ENCODE measurements at places on chromosomes 1 and 21.

DNA sequence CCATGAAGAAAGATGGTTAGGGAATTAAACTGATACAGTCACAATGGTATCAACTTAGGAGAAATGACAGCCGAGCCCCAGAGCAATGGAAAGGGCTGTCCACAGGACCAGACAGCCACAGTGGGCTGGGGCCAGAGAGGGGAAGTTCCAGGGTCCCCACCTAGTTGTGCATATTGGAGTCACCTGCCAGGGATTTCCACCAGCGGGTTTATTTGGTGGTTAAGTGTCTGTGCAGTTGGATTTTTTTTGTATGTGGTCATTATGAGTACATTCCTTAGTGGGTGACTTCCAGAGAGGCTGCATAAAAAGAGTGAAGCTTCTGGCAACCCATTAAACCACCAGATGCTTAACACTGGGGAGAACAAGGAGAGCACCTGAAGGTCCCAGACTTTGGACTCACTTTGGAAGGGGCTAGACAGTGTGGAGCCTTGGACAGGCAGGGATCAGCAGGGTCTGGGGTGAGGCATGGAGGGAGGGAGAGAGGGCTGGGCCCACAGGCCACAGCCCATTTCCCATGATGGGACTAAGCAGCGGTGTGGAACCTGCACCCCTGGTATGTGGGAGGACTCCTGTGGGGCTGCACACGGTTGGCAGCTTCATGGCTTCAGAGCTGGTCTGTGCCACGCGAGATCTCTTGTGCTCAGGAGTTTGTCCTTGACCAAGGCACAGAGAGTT lies 7.8 kb upstream of the PTTG1IP start:
- DNase-seq, result no peak

GRCh38 chr1:153360592-153361479 lies 3.2 kb downstream of the S100A9 start:
- no peak for DNase-seq

- DNase-seq, result no peak
Measured at GRCh38 chr21:41869771-41870170, 9.4 kb downstream of the PRDM15 start.

DNA sequence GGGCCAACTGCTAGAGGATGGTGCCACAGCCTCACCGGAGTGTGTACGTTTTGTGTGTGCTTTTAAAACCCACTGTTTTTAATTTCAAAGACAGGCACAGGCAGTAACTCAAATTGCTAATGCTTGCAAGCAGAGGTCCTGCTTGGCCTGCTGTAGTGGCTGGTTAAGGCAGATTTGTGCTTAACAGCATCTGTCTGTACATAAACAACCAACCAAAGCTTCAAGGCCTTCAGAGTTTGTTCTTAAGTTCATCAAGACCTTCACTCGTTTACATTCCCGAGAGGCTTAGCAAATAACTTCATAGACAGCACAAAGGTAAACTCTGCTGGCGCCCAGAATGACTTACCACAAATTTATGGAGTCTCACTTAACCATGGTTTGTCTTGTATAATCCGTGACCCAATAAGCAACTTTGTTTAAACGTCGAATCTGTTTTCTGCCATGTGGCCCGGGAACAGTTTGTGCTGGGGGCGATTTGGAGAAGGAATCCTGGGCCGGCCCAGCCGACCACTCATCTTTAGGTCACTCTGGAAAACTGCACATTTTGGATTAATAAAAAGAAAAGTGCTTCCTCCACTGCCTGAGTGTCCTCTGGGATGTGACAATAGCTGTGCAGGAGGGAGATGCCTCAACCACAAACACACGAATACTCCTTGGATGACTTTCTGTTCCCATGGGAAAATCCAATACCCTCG lies 58.1 kb downstream of the CAPZB start:
- no peak for DNase-seq

DNA sequence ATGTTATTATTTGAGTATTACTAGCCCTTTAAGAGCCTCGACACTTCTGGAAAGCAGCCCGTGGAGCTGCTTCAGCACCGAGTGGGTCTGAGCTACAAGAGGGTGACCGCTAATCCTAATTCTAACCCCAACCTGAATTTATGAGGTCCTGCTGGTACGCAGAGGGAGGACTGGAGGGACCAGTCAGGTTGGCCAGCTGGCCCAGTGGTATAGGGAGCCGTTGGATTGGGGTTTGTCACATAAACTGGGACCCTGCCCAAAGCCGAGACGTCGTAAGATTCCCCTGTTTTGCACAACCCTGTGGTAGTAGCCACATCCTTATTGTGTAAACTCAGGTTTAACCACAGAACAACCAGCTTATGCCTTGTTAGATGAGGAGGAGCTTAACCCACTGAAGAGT lies 60.8 kb upstream of the F3 start:
- no peak for DNase-seq

DNA sequence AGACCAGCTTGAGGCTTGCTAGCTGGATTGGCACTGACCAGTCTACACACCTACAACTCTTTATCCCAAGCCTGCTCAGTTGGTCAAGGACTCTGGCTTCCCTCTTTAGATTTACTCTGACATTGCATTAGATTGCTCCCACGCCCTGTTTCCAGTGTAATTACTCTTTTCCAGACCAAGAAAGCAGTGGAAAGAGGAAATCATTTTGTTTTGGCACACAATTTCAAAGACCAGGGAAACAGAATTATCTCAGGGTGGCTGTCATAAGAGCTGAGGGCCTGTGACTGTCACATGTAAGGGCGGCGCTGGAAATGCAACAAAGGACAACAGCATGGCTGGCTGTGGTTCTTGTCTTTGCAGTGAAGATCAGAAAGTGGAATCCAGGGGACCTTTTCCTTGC lies 302.7 kb downstream of the HHAT start:
- no peak for DNase-seq

GRCh38 chr1:15799928-15800835 lies 7.3 kb downstream of the UQCRHL start:
- DNase-seq, result no peak

DNA sequence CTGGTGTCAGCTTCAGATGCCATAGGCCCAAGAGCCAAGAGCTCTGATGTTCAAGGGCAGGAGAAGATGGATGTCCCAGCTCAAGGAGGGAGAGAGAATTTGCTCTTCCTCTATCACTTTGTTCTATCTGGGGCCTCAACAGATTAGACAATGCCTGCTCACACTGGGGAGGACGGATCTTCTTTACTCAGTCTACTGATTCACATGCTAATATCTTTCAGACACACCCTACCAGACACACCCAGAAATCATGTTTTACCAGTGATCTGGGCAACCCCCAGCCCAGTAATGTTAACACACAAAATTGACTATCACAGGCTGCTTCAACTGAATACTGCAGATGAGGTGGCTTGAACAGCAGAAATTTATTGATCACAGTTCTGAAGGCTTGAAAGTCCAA lies 69.0 kb downstream of the OLFML3 start:
- no peak for DNase-seq

GRCh38 chr1:178706432-178706831 lies 18.6 kb upstream of the RALGPS2 start:
- no peak for DNase-seq

- DNase-seq, result no peak
Measured at GRCh38 chr1:204190212-204191211, 5.8 kb downstream of the KISS1 start.

DNA sequence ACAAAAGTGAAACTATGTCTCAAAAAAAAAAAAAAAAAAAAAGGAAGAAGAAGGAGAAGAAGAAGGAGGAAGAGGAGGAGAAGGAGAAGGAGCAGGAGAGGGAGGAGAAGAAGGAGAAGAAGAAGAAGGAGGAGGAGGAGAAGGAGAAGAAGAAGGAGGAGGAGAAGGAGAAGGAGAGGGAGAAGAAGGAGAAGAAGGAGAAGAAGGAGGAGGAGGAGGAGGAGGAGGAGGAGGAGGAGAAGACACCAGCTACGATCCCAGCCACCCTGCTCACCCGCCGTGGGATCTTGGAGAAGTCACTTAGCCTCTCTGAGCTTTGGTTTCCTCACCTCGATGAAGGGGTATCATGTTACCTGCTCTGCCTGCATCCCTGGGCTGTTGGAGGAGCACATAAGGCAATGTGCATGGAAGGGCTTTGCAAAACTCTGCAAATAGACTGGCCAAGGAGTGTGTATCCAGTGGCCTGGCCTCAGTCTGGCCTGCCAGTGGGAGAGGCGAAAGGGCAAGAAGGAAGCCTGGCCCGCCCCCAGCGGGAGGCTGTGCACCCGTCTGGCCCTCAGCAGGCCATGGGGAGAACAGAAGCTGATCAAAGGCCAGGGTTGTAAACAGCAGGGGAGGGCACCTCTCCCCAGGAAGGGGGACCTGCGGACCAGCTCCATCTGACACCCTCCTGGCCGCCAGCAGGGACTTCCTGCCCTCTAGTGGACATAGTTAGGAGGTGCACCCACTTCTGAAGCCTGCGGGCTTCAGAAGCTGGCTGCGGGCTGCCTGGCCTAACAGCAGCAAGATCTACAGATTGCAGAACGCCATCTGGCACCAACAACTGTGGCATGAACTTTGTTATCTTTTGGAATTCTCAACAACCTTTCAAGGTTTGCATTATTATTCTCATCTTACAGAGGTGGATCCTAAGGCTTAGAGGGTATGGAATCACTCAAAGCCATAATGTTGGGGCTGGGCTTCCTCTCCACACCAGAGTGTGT lies 19.2 kb upstream of the CDK18 start:
- DNase-seq, result no peak

GRCh38 chr21:44801468-44802395 lies at the start of gene UBE2G2:
TSS of gene UBE2G2 (minus strand) at chr21:44801820. CDS start at chr21:44801748, 72 bp downstream.
- peak; percentile 70 for DNase-seq

DNA sequence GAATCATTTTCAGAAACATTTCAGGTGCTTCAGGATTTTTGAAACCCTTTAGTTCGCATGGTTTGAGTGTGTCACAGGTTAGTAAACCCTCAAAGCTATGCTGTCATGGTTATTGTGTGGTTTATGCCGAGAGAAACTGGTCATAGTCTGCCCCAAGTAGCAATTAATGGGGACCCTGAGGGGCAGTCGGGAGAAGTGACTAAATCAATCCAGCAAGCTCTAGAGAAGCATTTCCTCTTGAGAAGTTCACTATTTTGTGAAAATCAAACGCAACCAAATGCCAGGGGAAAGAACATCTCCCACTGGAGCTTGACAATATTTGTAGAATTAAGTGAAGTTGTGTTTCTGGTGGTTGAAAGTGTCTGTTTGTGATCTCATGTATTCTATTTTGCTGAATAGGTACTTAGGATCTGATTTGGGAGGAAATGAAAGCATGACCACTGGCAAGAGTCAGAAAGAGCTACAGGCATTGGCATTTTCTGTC lies 63.0 kb upstream of the BACH1 start:
- no peak for DNase-seq

GRCh38 chr1:41483001-41483850 lies 1.3 kb downstream of the EDN2 start:
- no peak for DNase-seq

DNA sequence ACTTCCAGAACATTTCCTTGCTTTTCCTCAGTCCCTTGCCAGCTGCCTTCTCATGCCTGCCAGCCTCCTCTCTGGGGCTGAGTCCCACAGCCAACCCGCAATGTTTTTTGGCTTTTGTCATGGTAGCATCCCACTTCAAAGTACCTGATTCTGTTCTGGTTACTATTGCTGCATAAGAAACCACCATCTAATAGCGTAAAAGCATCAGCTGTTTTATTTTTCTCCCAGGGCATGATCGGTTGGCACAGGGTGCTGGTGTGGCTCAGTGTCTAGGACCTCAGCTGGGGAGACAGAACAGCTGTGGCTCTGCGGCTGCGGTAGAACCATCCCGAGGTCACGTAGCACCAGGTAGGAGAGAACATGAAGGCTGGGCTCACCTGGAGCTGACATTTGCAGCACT lies 8.9 kb upstream of the PRMT2 start:
- no peak for DNase-seq

DNA sequence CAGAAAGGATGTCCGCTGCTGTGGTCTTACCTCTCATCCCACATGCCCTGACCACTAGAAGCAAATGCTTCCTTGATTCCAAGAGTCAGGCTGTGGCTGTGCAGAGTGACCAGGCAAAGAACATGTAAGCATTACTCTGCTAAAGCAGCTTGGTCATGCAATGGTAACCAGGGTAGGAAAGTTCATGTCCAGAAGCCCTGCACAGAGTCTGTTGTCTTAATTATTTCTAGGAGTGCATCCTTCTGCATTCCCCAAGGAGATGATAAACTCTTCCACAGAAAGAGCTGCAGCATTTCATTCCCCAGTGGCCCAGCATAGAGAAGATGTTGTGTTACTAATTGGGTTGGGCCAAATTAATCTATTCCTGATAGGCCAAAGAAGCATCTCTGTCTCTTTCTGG lies 10.1 kb upstream of the UTP25 start:
- DNase-seq, result no peak

DNA sequence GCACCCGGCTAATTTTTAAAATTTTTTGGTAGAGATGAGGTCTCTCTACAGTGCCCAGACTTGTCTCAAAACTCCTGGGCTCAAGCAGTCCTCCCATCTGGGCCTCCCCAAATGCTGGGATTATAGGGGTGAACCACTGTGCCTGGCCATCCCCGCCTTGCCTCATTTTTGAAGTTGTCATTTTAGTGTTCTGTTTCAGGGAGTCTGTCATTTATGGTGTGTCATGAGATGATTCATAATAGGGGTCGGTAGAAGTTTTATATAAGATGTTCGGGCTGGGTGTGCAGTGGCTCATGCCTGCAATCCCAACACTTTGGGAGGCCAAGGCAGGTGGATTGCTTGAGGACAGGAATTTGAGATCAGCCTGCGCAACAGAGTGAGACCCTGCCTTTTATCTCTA lies 8.5 kb downstream of the PRCC start:
- no peak for DNase-seq

GRCh38 chr1:156705918-156706656 lies 704 bp upstream of the CRABP2 start:
- DNase-seq, result peak; percentile 61

- no peak for DNase-seq
Measured at GRCh38 chr1:15107911-15108310, 45.6 kb upstream of the TMEM51 start.

DNA sequence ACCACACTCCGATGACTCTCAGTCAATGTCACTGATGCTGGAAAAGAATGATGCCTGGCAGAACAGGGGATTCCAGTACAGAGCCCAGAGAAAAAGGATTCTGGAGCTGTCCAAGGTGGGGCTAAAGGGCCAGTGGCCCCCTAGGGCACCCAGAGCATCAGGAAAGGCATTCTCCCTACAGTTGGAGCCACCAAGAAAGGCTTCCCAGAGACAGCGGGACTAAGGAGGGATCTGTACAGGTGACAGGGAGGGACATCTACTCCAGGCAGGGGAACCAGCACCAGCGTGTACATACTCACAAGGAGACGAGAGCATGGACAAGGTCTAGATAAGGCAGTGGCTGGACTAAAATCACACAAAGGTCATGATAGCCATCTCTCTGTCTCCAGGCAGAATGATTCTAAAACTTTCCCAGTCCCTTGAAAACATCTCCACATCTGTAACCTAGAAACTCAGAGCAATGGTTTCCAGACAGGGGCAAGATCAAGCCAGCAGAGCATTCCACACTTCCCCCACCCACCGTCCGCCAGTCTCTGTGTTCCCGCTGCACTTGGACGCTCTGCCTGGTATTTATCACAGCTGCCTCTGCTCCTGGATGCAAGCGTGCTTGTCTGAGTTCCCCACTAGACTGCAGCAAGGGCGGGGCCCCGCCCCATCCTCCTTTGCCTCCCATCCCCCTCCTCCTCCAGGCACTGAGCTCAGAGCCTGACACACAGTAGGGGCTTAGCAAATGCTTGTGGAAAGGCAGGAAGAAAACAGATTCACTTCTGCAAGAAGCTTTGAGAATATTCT lies 111.6 kb upstream of the ZC3H12A start:
- DNase-seq, result no peak
